ENCODE measurements at places on chromosomes 3 and 15. TPM values are rescaled to one million over a fixed set of nuclear protein-coding genes. Genes with fewer than 3 reads are reported as not detected.

DNA sequence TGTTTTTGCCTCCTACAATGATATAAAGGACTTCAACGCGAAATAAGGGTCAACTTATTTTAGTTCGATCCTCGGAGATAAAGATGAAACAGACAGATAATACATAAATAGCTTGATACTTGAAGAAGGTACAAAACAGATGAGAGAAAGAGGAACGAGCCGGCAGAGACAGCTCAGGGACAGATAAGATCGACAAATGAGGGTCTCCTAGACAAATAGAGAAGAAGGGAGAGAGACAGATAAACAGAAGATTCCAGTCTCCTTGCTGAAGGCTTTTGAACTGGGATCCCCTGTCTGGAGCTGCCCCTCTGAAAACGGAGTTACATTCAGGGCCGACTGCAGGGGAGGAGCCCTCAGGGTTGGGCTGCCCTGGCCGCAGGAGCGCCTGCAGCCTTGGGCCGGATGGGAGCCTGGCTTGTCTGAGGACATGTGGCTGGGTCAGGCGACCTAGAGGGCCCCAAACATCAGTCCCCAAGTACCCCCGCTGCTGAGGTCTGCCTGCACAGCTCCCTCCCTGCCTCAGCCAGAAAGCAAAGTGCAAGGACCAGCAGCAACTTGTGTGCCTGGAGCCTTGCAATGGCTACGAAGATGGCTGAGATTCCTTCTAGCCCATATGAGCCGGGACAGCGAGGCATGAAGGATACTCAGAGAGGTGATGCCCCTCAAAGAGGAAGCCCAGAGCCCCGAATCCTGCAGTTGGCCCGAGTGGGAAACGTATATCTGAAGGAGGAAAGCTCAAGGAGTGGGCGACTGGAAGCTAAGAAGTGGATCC, 926 bp upstream of the SKOR1 start:
- peaks cover 63% of the 10 kb centered on the region for H3K27me3 ChIP-seq
- H3K27ac ChIP-seq: no peak overlapping the region
- H3K4me1 ChIP-seq: no peaks in the 10 kb centered on the region

- H3K4me3 ChIP-seq: no peak overlapping the region
- H3K27ac ChIP-seq: no peak overlapping the region
Measured at GRCh38 chr3:45524565-45524964, 70.0 kb upstream of the LIMD1 start.

DNA sequence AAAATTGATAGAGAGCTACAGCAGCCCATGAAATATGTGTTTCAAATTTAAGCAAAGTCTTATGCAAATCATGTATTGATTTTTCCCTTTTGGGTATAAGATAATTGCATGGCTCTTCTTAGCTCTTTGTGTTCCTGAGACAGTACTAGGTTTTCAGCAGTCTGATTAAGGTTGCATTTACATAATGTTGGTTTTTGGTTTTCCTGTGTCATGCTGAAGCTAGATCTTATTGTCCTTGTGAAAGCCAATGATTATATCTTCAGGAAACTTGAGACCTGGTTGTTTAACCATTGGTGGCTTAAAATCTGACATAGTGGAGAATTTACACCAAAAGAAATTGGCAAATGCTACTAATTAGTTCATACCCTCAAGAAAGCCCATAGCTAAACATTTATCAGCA, 392.6 kb downstream of the ZPLD1 start:
- H3K4me1 ChIP-seq: no peaks in the 10 kb centered on the region
- H3K36me3 ChIP-seq: no peaks in the 10 kb centered on the region
- no peak overlapping the region for H3K27ac ChIP-seq

DNA sequence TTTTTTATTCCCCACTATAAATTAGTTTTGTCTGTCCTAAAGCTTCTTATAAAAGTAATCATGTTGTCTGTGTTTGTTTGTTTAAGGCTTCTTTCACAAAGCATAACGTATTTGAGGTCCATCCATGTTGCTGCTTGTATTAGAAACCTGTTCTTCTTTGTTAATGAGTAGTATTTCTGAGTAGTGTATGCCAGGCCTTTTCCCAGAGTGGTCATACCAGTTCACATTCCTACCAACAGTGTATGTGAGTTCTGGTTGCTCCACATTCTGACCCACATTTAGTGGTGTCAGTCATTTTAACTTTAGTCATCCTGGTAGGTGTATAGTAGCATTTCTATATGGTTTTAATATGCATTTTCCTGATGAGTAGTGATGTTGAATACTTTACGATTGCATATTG, 98.6 kb downstream of the NEO1 start:
- H3K4me3 ChIP-seq: no peak overlapping the region
- no peaks in the 10 kb centered on the region for H3K36me3 ChIP-seq
- no peak overlapping the region for H3K27ac ChIP-seq
- H3K4me1 ChIP-seq: no peaks in the 10 kb centered on the region
- H3K27me3 ChIP-seq: no peaks in the 10 kb centered on the region

DNA sequence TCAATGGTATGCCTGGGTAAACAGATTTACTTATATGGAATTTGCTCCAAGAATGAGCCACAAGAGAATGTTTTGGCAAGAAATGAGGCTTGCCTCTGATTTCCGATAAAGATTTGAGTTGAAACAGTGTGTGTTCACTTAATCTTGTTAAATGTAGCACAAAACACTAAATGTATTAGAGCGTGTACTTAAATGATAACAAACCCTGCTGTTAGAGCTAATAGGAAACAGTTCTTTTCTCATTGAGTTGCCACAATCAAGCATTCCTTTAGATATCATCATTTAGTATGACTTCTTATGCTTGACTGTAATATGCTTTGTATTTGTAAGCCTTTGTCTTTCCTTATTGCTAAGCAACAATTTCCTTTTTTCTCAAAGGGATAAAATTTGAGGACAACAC, 353.6 kb upstream of the ZNF717 start:
- no peak for DNase-seq
- H3K4me1 ChIP-seq: no peaks in the 10 kb centered on the region
- no peaks in the 10 kb centered on the region for H3K27me3 ChIP-seq
- H3K27ac ChIP-seq: no peak overlapping the region
- no peak overlapping the region for H3K4me3 ChIP-seq

- H3K27ac ChIP-seq: no peak overlapping the region
- no peaks in the 10 kb centered on the region for H3K27me3 ChIP-seq
- H3K4me1 ChIP-seq: peaks cover 15% of the 10 kb centered on the region
- H3K36me3 ChIP-seq: no peaks in the 10 kb centered on the region
- H3K4me3 ChIP-seq: no peak overlapping the region
Measured at GRCh38 chr15:40061212-40061901, 22.4 kb upstream of the SRP14 start.

GRCh38 chr3:116426036-116426435, 19.3 kb downstream of the LSAMP start:
- no peak overlapping the region for H3K27ac ChIP-seq
- no peaks in the 10 kb centered on the region for H3K27me3 ChIP-seq
- DNase-seq: no peak
- H3K36me3 ChIP-seq: no peaks in the 10 kb centered on the region
- no peak overlapping the region for H3K4me3 ChIP-seq
- 0 out of 2 replicates have a peak, but pooled peaks cover 6% of the 10 kb centered on the region for H3K4me1 ChIP-seq

GRCh38 chr3:13655061-13655913, 106.4 kb downstream of the FBLN2 start:
- no peak for DNase-seq
- H3K27ac ChIP-seq: no peak overlapping the region
- H3K27me3 ChIP-seq: peaks cover 6% of the 10 kb centered on the region
- H3K4me1 ChIP-seq: peaks cover under 1% of the 10 kb centered on the region

DNA sequence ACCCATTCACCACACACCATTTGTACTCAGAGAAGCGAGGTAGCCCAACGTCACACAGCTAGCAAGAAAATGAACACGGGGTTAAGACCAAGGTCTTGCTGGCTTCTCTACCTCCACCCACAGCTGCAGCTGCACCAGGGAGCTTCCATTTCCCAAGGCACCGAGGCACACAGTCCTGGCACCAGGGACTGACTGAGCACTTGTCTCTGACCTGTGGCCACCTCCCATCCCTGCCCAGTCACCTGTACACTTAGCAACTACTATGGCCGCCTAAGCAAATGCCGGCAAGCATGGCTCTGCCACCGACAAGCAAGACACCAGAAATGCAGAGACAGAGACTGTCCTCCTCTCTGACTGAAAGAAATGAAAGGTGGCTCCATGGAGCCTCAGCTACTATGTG, 15.3 kb downstream of the ZXDC start:
- no peak overlapping the region for H3K27ac ChIP-seq
- no peak overlapping the region for H3K4me3 ChIP-seq
- peaks cover 16% of the 10 kb centered on the region for H3K4me1 ChIP-seq
- no peaks in the 10 kb centered on the region for H3K27me3 ChIP-seq
- DNase-seq: no peak

DNA sequence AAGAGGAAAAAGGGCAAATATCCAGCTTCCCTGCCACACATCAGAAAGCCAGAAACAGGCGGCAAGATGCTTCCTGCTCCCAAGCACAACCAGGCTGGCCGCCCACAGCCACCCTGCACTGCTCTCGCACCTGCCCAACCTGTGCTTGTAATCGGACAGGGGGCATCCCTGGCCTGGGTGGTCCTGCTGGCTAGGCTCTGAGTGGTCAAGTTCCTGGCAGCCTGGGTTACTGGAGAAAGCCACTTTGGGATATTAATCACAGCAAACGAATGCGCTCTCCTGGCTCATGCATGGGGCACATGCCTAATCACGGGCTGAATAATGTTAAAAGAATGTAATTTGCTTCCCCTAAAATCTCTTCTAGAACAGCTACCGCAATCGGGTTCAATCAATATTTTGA, 442.4 kb downstream of the MCTP2 start:
- H3K36me3 ChIP-seq: no peaks in the 10 kb centered on the region
- no peak for DNase-seq
- no peaks in the 10 kb centered on the region for H3K4me1 ChIP-seq
- peaks cover 4% of the 10 kb centered on the region for H3K27me3 ChIP-seq
- H3K27ac ChIP-seq: no peak overlapping the region

- peaks cover 12% of the 10 kb centered on the region for H3K36me3 ChIP-seq
- H3K4me1 ChIP-seq: no peaks in the 10 kb centered on the region
- DNase-seq: no peak
- no peaks in the 10 kb centered on the region for H3K27me3 ChIP-seq
- no peak overlapping the region for H3K4me3 ChIP-seq
- H3K27ac ChIP-seq: no peak overlapping the region
Measured at GRCh38 chr3:158810823-158811724, 9.2 kb downstream of the MFSD1 start.

DNA sequence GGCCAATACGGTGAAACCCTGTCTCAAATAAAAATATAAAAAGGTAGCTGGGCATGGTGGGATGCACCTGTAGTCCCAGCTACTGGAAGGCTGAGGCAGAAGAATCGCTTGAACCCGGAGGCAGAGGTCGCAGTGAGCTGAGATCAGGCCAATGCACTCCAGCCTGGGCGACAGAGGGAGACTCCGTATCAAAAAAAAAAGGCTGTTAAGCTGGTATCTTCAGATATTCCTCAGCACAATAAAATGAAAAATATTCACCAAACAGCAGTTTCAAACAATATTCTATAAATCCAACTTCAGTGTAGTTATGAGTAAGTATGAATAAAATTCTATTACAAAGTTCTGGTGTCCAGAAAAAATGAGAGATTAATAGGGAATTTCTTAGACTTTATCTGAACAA, 14.2 kb downstream of the DENND4A start:
- H3K36me3 ChIP-seq: no peaks in the 10 kb centered on the region
- no peaks in the 10 kb centered on the region for H3K27me3 ChIP-seq
- H3K4me1 ChIP-seq: peaks cover 20% of the 10 kb centered on the region
- H3K4me3 ChIP-seq: no peak overlapping the region
- no peak overlapping the region for H3K27ac ChIP-seq
- DNase-seq: no peak

DNA sequence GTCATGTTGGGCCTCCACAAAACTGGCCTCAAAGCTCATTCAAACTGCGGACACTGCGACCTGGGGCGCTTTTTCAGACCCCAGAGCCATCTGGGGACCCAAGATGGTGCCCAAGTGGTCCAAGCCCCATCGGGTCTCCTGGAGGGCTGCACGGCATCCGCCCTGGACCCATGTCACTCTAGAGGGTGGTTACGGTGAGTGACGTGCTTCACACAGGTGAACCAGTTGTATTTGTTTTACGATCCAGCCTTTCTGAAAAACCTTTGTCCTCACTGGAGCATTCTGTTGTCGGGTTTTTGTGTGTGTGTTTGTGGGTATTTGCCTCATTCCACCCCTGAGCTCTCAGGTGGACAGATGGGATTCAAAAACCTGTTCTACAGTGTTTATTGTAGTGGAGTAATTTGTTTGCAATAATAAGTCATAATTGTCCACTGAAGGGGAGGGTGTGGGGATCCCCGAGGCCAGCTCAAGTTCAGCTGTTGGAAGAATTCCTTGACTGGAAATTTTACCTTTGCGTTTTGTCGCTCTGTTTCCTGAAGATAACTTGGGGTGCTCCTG, 1.9 kb downstream of the SLC51A start:
- peaks cover 67% of the 10 kb centered on the region for H3K4me1 ChIP-seq
- no peaks in the 10 kb centered on the region for H3K36me3 ChIP-seq
- no peaks in the 10 kb centered on the region for H3K27me3 ChIP-seq
- no peak overlapping the region for H3K27ac ChIP-seq
- no peak overlapping the region for H3K4me3 ChIP-seq
- no peak for DNase-seq

- no peaks in the 10 kb centered on the region for H3K36me3 ChIP-seq
- no peaks in the 10 kb centered on the region for H3K4me1 ChIP-seq
- H3K27ac ChIP-seq: no peak overlapping the region
Measured at GRCh38 chr3:121574449-121574848, 6.7 kb downstream of the ARGFX start.

Gene NEO1
- 10.0 TPM for total RNA-seq

Gene WDR72
- 0.60 TPM for total RNA-seq

Gene SAMMSON
- not detected for total RNA-seq

Gene SNRPN
- total RNA-seq: 208 TPM

Measured in HepG2 (cell line).